ENCODE measurements at places on chromosomes 11 and 22.

DNA sequence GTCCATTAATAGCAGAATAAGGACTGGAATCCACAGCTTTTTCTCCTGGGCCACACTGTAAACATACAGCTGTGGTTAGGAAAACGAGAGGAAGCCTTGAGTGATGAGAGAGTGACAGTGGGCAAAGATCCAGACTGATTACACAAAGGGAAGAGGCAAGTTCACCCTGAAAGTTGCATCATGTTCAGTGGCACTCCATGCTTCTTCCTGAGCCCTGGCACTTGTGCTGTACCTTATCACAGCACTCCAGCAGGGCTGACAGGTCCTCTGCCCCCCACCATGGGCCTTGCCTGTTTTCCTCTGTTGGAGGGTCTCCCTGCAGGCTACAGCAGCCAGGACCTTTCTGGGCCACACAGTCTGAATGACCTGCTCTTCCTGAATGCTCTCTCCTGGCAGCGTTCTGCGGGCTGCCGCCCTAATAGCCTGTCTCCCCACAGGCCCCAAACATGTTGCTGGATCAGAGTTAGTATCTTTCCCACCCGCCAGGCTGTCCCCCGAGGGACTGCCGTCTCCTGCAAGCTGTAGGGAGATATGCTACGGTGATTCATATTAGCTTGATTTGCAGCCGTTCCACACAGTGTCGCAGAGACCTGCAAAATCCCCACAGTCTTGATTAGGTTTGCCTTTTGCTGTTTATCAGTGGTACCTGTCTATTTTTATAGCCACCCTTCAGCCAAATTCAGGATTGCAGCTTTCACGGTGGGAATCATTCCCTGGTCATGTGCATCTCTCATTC, 60.2 kb downstream of the NTM start:
- no peak for DNase-seq

- DNase-seq, result no peak
Observed at GRCh38 chr22:45254388-45254787, 13.7 kb upstream of the KIAA0930 start.

- no peak for DNase-seq
Observed at GRCh38 chr11:115958089-115959000, 454.1 kb upstream of the CADM1 start.

- DNase-seq, result no peak
Observed at GRCh38 chr11:123956752-123957151, 13.1 kb upstream of the OR6T1 start.

DNA sequence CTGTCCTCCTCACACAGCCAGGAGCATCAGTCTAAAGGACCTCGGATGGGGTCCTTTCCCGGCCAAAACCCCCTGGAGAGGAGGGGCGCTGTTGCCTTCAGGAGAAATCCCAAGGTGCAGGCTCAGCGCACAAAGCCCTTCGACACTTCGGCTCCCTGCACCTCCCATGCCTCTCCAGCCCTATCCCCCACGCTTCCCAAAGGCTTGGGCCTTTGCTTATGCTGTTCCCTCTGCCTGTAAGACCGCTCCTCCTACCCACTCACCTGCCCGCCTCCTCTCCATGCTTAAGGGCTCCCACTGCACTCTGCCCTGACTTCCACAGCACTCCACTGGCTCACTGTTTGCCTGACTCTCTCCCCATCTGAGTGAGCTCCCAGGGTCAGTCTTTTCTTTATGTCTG, 13.5 kb downstream of the SLC15A3 start:
- DNase-seq, result no peak

GRCh38 chr11:83540728-83541127, 254.6 kb upstream of the CCDC90B start:
- DNase-seq, result no peak

DNA sequence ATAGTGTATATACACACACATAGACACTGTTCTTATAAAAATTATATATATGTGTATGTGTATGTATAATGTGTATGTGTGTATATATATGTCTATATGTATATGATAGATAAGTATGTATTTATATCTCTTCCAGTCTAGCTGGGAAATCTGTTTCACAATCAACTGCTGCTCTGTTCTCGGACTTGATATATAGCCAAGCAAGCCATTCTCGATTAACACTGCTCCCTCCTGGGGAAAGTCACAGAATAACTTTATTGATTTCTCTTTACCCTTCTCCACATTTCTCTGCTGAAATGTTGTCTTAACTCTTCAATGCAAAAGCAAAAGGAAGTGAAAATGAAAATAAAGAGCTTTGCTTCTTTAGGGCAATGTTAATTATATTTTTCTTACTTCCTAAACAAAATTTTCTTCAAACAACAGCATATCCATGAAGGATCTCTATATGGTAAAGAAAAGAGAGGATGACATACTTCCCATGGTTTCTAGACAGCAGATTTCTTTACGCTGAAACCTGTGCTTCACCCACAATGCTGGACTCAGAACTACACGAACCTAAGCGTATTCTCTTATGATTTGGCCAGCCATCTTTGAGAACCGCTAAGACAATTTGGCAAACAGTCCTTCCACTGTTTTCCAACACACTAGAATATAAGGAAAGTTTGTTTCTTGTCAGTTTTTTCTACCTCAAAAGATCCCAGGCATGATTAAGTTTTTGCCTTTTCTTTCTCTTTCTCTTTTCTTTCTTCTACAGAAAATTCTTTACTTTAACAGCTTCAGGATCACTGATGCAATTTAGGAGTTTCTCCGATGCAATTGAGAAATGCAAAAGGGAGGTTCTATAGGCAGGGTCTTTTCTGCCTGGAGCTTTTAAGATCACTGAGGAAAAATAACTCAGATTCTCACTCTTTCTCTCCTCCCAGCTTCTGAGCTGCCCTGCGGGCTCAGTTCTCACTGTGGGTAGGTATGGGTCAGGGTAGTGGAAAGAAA, 1.9 kb downstream of the BLID start:
- no peak for DNase-seq

DNA sequence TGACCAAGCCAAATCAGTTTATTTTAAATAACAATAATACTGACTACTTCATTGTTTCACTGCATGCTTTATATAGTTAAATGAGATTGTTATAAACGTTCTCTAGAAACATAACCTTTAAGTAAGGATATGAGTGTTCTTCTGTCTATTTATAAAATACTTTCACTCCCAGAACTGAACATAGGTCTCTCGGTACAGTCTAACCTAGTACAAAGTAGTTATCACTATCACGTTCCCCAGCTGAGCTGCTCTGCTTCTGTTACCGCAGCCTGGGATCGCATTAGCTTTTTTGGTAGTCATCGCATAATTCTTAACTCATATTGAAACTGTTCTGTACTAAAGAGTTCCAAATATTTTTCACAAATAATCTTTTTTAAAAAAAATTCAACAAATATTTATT, 143.6 kb downstream of the WNT11 start:
- DNase-seq, result no peak

GRCh38 chr11:105942921-105943320, 79.1 kb downstream of the MSANTD4 start:
- DNase-seq, result no peak

- DNase-seq, result no peak
Observed at GRCh38 chr22:47300698-47301405, 538.4 kb downstream of the TBC1D22A start.

DNA sequence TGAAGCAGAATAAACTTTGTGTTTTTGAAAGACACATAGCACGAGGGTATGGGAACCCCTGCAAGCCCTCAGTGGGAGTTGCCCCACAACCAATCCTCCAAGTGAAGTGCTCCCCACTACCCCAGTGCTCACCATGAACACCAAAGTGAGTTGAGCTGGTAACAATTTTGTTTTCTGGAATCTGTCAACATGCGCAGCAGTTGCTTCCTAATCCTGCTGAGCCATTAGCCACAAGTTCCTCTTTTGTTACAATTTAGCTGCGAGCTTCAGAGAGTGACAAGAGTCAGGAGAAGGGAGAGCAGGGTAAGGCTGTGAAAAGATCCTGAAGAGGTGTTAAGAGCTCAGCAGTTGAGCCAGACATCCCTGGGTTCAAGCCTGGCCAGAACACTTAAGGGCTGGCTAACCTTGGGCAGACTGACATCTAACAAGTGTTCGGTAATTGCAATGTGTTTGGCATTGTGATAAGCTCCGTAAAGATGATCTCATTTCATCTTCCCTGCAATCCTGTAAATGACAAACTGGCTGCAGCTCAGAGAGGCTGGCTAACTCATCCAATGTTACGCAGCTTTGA, 24.1 kb upstream of the ASPHD2 start:
- no peak for DNase-seq

DNA sequence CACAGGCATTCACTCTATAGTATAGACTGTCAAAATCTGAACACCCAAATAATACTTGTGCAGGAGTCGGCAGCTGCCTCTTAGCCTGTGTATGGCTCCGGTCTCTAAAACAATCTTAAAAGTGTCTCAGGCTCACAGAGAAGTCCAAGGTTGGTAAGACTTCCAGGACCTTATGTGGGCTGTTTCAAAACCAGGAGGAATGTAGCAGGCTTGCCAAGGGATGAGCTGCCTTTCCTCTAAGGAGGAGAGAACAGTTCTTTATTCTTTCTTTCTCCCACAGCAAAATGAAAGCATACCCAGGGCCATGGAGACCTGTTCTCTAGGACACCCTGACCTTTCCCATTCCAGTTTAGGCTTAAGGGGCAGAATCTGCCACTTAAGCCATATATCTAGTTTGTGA, 176.5 kb downstream of the TRPC6 start:
- no peak for DNase-seq

DNA sequence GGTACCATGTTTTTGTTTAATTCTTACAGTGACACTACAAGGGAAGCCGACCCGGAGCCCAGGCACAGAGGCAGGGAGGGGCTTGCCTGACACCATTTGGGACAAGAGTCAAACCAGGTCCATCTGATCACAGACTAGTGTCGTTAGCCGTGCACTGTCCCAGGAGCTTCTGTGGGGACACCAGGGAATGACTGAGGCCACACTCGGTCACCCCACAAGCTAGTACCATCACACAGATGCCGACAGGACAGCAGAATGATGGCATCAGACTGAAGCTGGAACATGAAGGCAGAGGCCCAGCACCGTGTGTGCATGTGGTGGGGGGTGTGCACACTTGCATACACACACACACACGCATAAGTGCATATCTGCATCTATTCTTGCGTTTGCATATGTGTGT, 61.5 kb upstream of the NECTIN1 start:
- no peak for DNase-seq

- no peak for DNase-seq
Observed at GRCh38 chr11:23604966-23605365, 744.7 kb upstream of the CCDC179 start.

DNA sequence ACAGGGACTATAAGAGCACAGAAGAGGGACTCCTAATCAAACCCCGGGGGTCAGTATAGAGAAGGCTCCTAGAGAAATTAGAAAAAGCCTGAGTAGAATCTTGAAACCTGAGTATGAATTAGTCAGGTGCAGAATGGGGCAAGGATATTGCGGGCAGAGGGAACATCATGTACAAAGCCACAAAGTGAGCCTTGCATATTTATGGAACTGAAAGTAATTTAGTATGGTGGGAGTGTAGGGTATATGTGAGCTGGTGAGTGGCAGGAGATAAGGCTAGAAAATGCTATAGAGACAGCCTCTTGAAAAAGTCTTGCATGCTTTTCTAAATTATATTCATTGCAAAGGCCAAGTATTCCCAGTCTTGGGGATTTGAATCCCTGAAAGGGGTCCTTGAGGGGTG, 93.7 kb downstream of the STIM1 start:
- no peak for DNase-seq

DNA sequence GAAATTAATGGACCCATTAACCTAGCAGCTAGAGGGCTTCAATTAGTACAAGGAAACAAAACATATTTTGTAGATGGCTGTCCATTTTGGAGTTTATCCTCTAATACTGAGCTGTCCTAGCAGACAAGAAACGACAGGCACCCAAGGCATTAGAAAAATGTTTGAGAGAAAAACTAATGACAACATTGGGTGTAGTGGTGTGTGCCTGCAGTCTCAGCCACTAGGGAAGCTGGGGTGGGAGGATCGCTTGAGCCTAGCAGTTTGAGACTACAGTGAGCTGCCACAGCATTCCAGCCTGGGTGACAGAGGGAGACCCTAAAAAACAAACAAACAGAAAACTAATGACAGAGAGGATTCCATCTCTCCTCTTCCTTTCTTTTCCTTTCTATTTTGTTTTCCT, 1.5 kb downstream of the A4GALT start:
- no peak for DNase-seq

DNA sequence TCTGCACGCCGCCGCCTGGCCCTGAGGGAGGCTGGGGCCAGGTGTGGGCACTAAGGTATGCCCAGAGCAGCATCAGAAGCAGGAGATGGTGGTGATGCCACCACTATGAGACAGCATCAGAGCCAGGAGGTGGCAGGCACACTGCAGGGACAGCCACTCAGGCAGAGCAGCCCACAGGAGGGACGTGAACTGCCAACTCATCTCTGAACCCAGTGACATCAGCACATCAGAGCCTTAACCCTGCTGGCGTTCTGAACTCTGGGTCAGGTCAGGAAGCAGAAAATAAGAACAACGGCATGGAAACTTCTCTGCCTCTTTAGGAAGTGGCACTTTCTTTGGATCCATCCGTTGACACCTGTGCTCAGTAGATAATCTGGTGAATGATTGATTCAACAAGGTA, 14.7 kb upstream of the IFT27 start:
- DNase-seq, result peak; percentile 37

DNA sequence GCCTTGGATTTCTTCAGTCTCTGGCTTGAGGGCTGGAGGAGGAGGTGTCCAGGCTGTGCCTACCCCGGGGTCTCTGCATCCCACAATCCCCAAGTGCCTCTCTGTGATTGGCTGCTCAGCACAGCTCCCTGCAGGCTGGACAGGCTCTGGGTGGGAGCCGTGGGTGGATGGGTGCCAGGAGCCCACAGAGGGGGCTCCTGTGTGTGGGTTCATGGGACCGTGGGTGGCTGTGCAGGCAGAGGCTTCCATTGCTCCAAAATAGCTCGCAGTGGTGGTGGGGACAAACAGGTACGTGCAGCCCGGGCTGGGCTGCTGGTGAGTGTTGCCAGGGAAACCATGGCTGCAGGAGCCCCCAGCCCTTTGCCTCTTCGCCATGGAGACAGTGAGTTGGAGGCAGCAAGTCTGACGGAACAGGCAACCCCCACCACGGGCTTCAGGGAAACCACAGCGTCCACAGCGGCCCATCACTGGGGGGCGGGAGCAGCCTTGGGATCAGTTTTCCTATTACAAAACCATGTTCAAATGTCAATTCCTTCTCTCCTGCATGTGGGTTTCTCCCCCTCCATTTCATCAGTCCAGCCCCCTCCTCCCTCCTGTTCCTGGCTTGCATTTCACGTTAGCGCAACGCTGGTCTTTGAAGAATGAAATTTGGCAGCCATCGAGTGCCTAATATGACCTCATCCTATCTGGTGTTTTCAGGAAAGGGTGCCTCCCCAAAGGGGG, 155.2 kb downstream of the TRIM29 start:
- DNase-seq, result no peak

DNA sequence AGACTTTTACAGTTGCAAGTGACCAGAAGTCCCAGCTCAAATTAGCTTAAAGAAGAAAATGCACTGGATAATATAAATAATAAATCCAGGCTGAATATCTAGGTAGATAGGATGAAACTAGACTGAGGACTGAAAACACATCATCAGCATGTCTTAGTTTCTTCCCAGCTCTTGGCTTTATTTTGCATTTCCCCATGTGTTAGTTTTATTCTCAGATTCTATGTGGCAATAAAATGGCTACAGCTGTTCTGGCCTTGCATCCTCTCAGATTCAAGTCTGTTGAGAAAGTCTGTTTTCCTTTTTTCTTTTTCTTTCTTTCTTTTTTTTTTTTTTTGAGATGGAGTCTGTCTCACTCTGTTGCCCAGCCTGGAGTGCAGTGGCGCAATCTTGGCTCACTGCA, 22.6 kb upstream of the CAT start:
- DNase-seq, result no peak

- peak; percentile 89 for DNase-seq
Observed at GRCh38 chr11:71927820-71928736, at the start of gene XNDC1N. XNDC1N (minus strand) TSS chr11:71928594; CDS start chr11:71923353, 5,241 bp downstream.

GRCh38 chr11:90587896-90588295, 365.0 kb upstream of the CHORDC1 start:
- no peak for DNase-seq

Data from A549 (cell line).